Left ventricle myocardium inferior (tissue), 1 donor: ENCODE measurements at places on chromosomes 2 and 18. TPM values are rescaled to one million over a fixed set of nuclear protein-coding genes. Genes with fewer than 3 reads are reported as not detected.

CHRND gene
- not detected for total RNA-seq

GRCh38 chr2:112154246-112155117 is 16.3 kb downstream of the FBLN7 start:
- DNase-seq = no peak

GRCh38 chr2:68110102-68110501 is 47.3 kb upstream of the C1D start:
- DNase-seq = no peak

GRCh38 chr2:212523756-212524155 is 14.8 kb downstream of the ERBB4 start:
- DNase-seq = no peak

- no peak for DNase-seq
These were observed 310.8 kb downstream of the ERBB4 start for GRCh38 chr2:212227755-212228154.

NEMP2 gene
- 1.5 TPM for total RNA-seq

NTSR2 gene
- not detected for total RNA-seq

DNA sequence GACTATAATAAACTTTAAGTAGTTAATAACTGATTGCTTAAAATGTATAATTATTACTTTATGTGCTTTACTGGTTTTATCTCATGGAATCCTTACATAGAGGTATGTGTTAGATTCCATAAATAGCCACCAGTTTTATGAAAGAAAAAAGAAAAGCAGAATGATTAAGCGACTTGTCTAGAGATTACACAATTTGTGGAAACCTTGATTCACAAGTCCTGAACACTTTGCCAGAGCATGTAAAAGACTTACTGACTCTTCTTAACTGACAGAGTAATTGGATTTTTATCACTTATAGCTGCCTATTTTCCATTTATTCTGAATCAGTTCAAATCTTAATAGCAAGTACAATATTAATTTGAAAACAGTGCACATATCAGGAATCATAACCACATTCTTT is 448.7 kb upstream of the NETO1 start:
- no peak for DNase-seq

RAB6C gene
- total RNA-seq = 0.16 TPM

- DNase-seq = no peak
These were observed 1.2 kb downstream of the PTPN4 start for GRCh38 chr2:119760956-119761275.

DNA sequence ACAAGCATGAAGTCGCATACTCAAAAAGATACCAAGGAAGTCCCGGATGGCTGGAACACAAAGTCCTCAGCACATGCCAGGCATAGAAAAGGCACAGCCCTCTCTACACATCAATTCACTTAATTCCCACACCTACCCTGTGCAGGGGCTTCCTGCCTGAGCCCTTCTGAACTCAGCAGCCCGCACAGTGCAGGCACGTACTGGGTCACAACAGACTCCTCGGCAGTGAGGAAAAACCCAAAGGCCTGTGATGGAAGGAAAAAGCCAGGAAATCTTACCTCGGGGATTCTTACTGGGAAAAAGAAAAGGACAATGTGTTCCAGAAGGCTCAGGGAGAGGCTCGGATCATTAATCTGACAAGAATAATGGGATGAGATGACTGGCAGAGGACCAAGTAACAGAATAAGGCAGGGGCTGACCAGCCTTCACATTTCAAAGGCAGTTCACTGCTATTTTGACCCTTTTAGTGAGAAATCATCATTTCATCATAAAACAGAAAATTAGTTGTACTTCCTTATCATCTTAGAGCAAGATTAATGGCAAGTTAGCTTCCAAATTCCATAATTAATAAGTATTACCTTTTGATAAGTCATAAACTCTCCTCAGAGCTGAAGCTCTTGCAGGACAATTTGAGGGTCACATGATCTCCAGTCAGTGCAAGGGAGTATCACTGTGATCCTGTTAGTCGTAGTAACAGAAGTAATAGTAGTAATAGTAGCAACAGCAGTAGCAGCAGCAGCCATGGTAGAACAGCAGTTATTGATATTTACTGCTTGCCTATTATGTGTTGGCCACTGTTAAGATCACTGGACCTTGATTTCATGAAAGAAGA is 87.4 kb downstream of the STK39 start:
- no peak for DNase-seq

ITGA4 gene
- 0.74 TPM for total RNA-seq

DNA sequence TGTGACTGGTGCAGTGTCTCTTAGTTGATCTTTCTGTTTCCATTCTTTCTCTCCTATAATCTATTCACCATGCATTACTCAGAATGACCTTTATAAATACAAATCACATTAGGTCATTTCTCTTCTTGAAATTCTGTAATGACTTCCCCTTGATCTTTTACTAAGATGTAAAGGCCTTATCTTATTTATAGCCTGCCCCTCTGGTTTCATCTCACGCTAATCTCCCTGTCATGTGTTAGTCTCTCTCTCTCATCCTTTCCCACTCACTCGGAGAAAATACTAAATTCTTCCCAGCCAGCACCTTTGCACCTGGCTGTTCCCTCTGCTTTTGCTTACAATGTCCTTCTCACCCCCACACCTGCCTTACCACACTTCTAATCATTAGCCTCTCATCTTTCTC is 530.8 kb downstream of the ADCYAP1 start:
- DNase-seq = no peak

DNA sequence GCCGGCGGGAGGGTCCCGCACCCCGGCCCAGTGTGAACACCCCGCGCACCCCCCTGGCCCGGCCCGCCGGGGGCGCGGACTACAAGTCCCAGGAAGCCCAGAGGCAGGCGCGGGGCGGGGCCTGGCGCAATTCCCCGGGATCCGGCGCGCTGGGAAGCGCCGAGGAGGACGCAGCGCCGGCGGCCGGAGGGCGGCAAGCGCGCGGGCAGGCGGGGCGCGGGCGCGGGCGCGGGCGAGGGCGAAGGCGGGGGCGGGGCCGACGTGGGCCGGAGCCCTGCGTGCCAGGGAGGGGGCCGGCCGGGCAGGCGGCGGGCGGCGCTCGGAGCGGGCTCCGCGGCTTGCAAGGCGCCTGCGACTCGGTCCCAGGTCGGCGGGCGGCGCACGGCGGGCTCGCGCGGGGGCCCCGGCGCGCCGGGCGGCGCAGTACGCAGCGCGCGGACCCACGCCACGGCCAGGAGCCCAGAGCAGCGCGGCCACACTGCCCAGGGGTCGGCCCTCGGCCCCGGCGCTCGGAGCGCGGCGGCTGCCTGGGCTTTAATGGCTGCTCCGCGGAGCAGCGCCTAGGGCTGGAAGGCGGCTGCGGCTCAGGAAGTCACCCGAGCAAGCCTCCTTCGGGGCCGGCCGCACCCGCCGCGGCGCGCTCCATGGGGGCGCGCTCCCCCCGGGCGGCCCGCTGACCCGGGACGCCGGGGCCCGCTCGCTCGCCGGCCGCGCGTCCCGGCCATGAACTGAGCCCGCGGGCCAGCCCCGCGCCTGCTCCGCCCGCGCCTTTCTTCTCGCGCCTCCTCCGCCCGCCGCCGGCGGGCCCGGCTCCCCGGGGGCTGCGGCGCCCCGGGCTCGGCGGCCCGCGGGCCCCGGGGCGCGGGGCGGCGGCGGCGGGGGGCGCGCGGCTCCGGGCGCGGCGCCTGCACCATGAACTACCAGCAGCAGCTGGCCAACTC is at the start of gene AGAP1:
TSS of gene AGAP1 (plus strand) at position 269 of the 941 bp plus-strand sequence.
- peak; percentile 91 for DNase-seq

DNA sequence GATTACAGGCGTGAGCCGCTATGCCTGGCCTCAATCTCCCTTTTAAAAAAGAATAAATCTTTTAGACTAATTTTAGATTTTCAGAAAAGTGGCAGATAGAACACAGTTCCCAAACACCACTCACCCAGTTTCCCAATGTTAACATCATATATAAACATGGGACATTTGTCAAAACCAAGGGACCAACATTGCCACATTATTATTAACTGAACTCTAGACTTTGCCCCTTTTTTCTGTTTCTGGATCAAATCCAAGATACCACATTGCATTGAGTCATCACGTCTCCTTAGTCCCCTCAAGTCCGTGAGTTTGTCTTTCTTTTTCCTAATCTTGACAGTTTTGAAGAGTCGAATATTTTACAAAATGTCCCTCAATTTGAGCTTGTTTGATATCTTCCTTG is 2.4 kb downstream of the C2orf42 start:
- DNase-seq = no peak

- DNase-seq = no peak
These were observed 169.2 kb downstream of the CDH20 start for GRCh38 chr18:61502472-61502871.

DNA sequence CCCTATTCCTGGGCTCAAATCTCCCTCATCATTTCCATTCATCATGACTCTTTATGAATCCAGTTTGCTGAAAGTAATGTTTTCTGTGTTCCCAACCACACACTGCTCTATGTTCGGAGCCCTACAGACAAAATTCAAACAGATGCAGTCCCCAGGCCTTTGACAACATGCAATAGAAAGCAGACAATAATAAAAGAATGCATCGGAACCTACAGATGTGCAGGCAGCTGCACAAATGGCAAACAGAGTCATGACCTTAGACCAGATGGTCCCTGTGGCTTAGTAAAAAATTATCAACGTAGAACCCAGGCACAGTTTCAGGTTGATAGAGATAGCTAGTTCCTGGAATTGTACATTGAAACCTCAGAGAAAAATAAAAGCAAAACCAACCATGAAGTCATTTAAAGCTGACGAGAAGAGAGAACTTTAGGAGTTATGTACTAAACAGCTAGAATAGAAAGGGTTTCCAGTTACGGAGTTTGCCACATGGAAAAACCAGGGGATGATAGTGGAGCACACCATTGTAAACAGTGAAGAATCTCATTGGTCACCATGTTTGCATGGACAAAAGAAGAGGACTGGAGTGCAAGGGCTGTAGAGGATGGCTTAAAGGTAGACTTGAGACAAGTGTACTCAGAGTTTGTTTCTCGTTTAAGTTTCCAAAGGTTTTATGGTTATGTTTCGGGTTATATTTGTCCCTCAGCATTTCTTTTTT is 23.2 kb upstream of the ACVR1 start:
- no peak for DNase-seq

DNA sequence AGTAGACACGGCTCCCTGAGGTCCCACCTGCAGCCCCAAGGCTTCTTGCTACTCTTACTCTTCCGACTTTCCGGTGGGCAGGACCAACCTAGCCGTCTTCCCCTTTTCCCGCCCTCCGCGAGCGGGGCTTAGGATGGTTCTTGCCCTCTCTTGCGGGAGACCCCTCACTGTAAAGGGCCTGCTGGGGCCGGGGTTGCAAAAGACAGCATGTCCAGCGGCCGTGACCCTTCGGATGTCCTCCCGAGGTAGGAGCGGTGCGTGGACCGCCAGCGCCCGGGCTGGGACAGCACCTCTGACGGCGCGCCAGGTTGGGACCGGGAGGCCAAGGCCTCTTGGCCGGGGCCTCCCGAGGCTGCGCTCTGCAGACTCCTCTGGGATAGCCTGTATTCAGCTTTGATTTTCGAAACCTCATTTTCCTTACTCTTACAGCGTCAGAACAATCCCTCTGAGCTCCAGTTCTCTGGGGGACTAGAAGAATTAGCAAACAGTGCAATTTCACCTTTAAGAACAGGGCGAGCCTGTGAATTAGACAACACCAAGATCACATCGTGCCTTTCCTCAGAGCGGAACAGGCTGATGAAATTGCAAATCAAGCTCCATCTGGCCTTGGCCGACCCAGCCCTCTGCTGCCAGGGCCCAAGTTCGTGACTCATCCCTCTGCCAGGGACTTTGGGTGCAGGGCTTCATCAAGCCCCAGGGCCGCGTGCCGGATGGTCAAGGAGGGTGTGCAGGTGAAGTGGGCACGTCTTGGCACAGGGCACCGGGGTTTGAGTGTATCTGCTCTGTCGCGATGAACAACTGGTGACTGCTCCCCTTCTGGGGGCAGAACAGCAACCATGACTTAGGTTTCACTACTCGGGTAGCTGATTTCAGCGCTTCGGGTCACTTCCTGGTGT is 777 bp downstream of the MOCOS start:
- DNase-seq = peak; percentile 16

DNA sequence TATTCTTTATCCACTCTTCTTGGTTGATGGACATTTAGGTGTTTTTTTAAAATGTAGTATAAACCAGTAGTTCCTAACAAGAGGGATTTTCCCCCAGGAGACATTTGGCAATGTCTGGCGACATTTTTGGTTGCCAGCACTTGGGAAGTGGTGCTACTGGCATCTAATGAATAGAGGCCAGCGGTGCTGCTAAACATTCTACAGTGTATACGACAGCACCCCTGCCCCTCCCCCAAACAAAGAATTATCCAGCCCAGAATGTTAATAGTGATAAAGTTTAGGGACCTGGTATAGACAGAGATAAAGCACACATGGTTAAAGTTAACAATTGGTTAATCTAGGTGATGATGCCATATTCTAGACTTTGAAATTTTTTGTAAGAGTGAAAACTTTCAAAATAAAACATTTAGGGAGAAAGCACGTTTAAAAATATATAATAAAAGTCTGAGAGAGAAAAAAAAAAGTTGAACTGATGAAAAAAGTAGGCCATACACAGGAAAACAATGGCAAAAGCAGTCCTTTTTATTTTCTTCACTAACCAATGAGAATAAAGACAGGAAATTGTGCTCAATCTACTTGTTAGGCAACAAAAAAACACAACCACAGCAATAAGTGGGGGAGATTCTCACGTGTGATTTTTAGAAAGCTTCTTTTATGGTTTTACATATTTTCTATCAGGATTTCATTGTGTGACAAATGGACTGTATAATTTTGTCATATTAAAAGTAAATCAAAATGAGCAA is 14.8 kb downstream of the FBXO48 start:
- no peak for DNase-seq

DNA sequence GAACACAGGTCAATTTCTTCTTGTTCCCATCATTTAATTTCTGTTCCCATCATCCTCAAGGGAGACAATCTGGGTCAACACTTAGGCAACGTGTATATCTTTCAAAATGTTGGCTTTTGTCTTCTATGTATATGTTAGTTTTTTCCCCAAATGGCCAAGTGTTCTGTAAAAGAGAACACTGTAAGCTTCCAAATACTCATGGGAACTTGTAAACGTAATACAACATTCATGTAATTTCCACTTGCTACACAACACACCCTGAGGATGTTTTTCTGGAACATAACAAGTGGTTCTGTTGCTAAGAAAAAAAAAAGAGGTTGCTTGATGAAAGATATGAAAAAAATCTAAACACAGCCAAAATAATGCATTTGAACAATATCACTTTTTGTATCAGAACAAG is 149.1 kb downstream of the ATAD2B start:
- DNase-seq = no peak

DNA sequence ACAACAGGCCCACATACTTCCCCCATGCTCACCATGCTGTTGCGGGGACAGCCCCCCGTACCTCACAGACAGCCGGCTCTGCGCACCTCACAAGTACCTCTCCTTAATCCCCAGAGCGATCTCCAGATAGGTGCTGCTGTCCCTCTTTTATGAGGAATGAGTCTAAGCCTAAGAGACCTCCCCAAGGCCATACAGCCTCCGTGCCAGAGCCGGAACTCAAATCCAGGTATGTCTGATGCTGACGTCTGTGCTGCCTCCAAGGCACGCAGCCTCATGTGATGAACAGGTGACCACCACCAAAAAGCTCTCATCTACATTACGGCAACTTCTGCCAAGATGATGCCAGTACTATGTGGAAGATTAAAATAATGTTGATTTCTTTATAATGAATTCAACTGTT is 85.2 kb downstream of the EIPR1 start:
- DNase-seq = no peak

CDH19 gene
- total RNA-seq = 13.0 TPM

SYT4 gene
- total RNA-seq = not detected

NUP35 gene
- total RNA-seq = 7.9 TPM
